ENCODE measurements at places on chromosomes 5 and 9.

DNA sequence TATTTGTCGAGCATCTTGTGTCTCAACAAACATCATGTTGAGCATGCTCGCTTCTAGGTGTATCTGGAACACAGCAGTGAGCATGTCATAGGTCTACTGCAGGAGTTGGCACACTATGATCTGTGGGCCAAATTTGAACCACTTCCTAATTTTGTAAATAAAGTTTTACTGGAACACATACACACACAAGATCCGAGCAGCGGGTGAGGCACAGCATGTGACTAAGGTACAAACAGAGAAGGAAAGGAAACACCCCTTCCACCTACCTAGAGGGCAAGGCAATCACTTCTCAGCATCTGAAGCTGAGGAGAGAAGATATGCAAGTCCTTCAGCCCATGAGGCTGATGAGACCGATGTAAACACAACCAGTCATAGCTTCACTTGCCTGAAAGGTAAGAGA lies 200.4 kb downstream of the MED10 start:
- H3K27me3 ChIP-seq, result no peaks in the 10 kb centered on the region
- H3K4me1 ChIP-seq, result no peaks in the 10 kb centered on the region
- DNase-seq, result no peak
- no peak overlapping the region for H3K27ac ChIP-seq
- H3K4me3 ChIP-seq, result no peak overlapping the region
- H3K36me3 ChIP-seq, result no peaks in the 10 kb centered on the region

GRCh38 chr5:42887097-42887496 lies 75.4 kb upstream of the SELENOP start:
- H3K4me3 ChIP-seq, result no peak overlapping the region
- H3K27ac ChIP-seq, result no peak overlapping the region
- H3K4me1 ChIP-seq, result no peaks in the 10 kb centered on the region
- no peaks in the 10 kb centered on the region for H3K27me3 ChIP-seq
- no peak for DNase-seq
- H3K36me3 ChIP-seq, result no peaks in the 10 kb centered on the region

- no peak for DNase-seq
- no peak overlapping the region for H3K27ac ChIP-seq
- no peaks in the 10 kb centered on the region for H3K27me3 ChIP-seq
- peaks cover 3% of the 10 kb centered on the region for H3K4me1 ChIP-seq
- no peak overlapping the region for H3K4me3 ChIP-seq
Observed at GRCh38 chr9:36623280-36623679, 50.6 kb downstream of the MELK start.

GRCh38 chr5:93421987-93422401 lies 159.0 kb downstream of the NR2F1-AS1 start:
- DNase-seq, result no peak
- no peaks in the 10 kb centered on the region for H3K27me3 ChIP-seq
- no peaks in the 10 kb centered on the region for H3K36me3 ChIP-seq
- no peak overlapping the region for H3K27ac ChIP-seq
- no peak overlapping the region for H3K4me3 ChIP-seq

GRCh38 chr9:127783111-127784008 lies 2.5 kb upstream of the CDK9 start:
- no peaks in the 10 kb centered on the region for H3K27me3 ChIP-seq
- no peak overlapping the region for H3K27ac ChIP-seq
- H3K36me3 ChIP-seq, result no peaks in the 10 kb centered on the region
- DNase-seq, result no peak
- H3K4me3 ChIP-seq, result no peak overlapping the region
- H3K4me1 ChIP-seq, result peaks cover 8% of the 10 kb centered on the region
